ENCODE measurements at places on chromosomes 16 and 17. TPM values are rescaled to one million over a fixed set of nuclear protein-coding genes. Genes with fewer than 3 reads are reported as not detected.

DNA sequence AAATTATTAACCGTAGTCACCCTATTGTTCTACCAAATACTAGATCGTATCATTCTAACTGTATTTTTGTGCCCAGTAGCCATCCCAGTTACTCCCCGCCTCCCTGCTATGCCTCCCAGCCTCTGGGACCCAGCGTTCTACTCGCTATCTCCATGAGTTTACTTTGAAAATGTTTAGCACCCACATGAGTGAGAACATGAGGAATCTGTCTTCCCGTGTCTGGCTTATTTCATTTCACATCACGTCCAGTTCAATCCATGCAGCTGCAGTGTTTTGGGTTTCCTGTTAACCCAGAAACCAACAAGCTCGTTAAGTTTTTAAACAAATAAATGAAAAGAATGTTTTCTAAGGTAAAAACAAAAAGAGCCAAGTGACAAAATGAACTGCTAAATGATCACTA is 82.1 kb downstream of the VPS53 start:
- DNase-seq = no peak

The ST6GALNAC2 gene
- total RNA-seq = not detected

DNA sequence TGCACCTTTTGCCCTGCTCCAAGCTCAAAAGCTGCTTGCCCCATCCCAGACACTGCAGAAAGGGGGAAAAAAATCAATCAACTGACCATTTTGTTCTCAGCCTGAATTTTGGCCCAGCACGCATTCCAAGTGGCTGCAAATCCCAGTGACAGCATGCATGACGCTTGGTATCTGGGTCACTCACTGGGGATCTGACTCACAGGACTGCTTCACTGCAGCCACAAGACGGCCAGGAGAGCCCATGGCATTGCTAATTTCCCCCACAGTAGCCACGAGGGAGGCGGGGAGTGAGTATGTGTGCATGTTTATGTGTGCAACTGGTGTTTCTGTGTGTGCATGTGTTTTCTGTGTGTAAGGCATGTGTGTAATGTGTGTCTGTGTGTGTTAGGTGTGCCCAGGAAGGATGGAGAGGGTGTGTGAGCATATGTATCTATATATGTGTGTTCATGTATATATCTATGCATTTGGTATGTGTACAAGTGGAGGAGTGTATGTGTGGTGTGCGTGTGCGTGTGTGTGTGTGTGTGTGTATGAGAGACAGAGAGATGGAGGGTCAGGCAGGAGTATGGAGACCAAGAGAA is 33.8 kb downstream of the SDK2 start:
- no peak for DNase-seq

The CCL17 gene
- total RNA-seq = not detected

DNA sequence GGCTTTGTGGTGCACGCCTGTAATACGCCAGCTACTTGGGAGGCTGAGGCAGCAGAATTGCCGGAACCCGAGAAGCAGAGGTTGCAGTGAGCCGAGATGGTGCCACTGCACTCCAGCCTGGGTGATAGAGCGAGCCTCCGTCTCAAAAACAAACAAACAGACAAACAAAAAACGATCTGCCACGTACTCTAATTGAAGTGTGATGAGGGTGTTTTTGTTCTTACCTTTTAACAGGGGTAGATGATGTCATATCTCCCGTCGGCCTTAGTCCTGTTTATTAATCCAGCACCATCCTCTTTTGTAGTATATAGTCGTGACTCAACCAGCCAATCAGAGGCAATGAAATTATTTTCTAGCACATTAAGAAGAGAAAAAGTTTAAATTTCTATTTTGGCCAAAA is 58.5 kb downstream of the IQCK start:
- DNase-seq = no peak

DNA sequence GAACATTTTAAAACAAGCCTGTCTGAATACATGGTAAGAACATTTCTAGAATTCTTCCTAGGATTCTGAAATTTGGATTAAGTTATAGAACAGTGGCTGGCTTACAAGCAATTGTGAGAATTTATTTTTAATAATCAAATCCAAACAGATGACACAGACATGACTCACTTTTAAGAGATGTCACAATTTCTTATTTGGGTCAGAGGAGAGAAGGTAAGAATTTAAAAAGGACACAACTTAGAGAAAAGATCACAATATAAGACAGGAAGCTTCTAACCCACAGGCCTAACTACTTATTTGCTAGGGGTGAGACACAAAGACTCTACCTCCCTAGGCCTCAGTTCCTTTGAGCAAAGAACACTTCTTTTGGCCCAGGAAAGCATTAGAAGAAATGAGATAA is 32.7 kb downstream of the ZZEF1 start:
- no peak for DNase-seq

- no peak for DNase-seq
Measured at GRCh38 chr16:66569827-66570405, 3.7 kb downstream of the CMTM1 start.

- DNase-seq = no peak
Measured at GRCh38 chr17:45261577-45262515, at the start of gene SPATA32. SPATA32 (minus strand) TSS chr17:45262094; CDS start chr17:45262016, 78 bp downstream.

DNA sequence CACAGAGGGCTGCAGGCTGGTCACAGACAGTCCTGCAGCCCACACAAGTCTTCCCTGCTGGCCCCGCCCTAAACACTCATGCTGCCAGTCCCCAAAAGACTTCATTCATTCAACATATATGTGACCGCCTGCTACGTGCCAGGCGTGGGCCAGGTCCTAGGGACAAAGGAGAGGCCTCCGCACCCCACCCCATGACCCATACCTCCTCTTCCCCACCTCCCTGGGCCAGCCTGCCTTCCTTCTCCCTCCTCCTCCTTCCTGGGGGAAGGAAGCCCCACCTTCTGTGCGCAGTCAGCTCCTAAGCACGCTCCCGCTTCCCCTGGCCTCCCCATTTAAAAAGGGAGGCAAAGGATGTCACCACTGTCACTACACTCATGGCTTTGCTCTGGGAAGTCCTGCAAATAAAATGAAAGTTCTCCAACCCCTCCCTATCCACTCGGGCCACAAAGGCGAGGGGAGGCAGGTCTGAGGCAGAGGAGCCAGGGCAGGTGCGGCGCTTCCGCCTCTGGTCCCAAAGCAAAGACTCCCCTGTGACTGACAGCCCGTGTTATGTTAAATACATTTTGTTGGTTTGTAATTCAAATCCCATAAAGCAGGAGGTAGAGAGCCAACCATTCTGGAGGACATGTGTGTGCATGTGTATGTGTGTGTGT is 9.0 kb downstream of the DNAAF8 start:
- DNase-seq = no peak

The FNDC8 gene
- not detected for total RNA-seq

The GPR139 gene
- 2.4 TPM for total RNA-seq

DNA sequence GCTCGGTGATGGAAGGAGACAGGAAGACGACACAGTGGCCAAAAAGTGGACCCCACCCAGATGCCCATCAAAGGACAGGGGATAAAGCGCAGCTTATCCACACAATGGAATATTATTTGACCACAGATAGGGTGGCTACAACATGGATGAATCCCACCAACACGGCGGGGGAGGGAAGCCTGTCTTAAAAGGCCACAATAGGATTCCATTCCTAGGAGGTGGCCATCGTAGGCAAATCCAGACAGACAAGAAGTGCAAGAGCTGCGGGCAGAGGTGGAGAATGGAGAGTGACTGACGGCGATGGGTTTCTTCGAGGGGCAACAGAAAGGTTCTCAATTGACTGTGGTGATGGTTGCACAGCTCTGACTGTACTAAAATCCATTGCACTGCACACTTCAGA is 16.0 kb downstream of the SLC38A8 start:
- no peak for DNase-seq
